ENCODE measurements at places on chromosomes 4 and X.
A peak's percentile ranks its signal among the peaks of the same experiment; 100 is the strongest.

DNA sequence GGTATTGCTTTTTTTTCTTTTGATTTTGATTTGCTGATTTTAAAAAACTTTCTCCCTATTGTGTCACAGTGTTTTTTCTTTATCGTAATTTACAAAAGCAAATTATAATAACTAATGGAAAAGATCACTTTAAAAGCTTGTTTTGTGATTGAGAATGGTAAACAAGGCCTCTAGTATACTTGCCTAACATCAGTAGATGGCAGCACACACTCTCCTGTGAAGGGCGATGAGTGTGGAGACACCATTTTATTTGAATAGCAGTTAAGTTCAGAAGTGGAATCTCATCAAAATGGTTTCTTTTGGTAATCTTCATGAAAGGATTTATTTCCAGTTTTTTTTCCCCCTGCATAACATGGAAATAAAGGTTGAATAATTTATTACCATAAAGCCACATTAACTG is 72.3 kb downstream of the PAK3 start:
- no peak for DNase-seq

GRCh38 chr4:94216394-94216793 is 8.7 kb downstream of the SMARCAD1 start:
- no peak for DNase-seq

GRCh38 chr4:15756361-15756861 is 21.7 kb upstream of the CD38 start:
- peak; percentile 48 for DNase-seq

- no peak for DNase-seq
Observed at GRCh38 chr4:108007984-108008383, 18.3 kb downstream of the HADH start.

DNA sequence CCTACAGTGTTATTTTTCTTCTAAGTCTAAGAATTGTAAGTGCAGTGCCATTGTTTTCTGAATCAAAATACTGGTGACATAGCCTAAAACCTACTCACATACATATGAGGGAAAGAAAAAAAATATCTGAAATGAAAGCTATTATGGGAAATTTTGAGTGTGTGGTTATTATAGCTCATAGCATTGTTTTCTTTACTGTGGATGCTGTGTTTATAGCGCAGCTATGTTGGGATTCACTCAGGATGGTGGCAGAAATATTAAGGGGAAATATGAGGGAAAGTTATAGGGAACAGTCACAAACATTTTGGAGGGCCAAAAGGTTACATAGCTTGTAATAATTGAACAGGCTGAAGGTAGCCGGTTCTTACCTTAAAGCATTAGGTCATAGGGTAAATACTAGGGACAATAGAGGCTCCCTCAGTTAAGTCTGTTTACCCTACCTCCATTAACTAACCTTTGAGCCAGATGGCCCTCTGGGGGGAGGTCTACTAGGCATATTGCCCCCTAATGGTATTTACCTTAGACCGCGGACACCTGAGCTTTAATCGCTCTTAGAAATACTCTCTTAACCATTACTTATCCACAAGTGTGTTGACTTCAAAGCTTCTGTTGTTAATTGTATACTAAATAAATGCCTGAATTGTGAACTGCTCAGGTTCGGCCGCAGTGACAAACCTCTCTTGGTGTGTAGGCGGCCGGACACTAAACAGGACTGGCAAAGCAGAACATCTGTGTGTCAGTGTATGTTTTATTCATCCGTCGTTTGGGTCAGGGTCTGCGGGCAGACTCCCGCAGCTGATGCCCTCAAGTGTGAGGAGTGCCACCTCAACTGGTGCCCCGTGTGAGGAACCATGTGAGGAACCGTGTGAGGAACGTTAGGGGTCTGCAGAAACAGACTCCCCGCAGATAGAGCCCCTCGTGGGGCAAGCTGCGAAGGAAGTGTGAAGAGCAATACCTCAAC is 21.3 kb upstream of the SULT1B1 start:
- DNase-seq: no peak

DNA sequence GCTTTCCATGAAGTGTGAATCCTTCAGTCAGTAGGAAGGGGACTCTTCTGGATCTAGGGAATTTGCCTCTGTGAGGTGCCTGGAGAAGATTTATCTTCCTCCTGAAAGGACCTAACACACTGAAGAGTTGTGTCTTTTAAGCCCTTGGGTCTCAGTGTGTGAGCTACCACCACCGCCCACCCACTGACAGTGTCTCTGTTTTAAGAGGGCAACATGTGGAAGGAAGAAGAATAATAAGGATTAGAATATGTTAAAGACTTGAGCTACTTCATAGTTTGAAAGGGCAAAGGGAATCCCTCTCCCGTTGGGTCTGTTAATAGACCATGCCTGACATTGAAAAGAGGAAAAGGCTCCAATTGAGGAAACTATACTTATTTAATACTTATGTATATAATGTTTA is 64.3 kb upstream of the TLR2 start:
- DNase-seq: no peak

- DNase-seq: no peak
Observed at GRCh38 chr4:95758001-95758400, 81.9 kb upstream of the PDHA2 start.

DNA sequence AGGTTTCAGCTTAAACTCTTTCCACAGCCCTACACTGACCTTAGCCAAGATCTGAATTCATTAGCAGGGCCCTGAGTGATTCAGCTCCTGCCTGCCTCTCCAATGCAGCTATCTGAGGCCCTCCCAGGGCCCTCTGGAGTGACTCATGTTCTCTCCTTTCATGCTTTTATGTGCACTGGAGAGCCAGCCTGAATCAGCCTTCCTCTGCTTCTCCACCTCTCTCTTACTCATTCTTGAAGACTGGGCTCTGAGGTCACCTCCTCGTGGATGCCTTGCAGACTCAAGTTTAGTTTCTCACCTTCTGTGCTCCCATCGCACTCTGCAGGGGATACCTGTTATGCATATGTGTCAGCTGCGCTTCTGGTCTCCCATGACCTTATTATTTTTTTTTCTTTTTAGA is 3.1 kb upstream of the OCIAD2 start:
- DNase-seq: no peak

Data from T-helper 9 cell (primary cell).